ENCODE measurements at places on chromosomes 2 and 18.

DNA sequence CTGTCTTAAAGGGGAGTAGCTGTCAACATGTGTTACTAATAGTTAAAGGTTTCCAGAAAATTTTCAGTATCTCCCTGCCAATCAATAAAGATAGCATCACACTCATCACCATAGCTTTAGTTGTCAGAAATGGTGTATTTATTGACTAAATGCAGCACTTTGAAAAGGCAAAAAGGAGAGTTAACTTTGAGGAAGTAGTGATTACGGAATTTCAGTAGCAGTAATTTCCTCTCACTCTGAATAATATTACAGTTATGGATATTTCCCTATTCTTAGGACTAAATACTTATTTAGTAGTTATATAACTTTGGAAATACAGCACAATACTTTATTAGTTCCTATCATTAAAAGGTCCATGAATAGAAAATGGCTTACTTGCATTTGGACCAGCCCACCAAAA, 250.5 kb downstream of the CAMKMT start:
- DNase-seq, result no peak

- no peak for DNase-seq
Observed at GRCh38 chr2:28908172-28908571, 13.7 kb downstream of the WDR43 start.

- DNase-seq, result no peak
Observed at GRCh38 chr18:75159646-75160356, 49.1 kb downstream of the PTGR3 start.

- no peak for DNase-seq
Observed at GRCh38 chr18:26422472-26423162, 125.7 kb downstream of the KCTD1 start.

GRCh38 chr2:108968619-108969018, 20.4 kb downstream of the EDAR start:
- DNase-seq, result no peak

DNA sequence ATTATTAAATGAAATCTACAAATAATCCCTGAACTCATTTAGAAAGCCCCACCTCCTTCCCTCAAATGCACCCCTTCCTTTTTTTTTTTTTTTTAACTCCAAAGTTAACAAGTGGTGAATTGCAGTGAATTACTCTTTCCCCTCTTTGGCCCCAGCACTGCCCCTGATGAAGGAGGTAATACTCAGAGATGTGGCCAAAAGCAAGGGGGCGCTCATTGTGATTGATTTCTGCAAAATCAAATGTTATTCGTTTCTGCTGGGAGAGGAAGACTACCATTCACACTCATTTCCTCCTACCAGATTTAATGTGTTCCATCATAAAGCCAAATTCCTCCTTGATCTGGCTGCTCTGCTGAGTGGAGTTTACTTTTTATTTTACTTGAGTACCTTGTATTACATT, 259.4 kb downstream of the GPD2 start:
- no peak for DNase-seq

GRCh38 chr2:240435457-240435947, at the start of gene GPC1:
GPC1 (plus strand) TSS chr2:240435663; CDS start chr2:240435919, 256 bp downstream.
- DNase-seq, result peak; percentile 52

DNA sequence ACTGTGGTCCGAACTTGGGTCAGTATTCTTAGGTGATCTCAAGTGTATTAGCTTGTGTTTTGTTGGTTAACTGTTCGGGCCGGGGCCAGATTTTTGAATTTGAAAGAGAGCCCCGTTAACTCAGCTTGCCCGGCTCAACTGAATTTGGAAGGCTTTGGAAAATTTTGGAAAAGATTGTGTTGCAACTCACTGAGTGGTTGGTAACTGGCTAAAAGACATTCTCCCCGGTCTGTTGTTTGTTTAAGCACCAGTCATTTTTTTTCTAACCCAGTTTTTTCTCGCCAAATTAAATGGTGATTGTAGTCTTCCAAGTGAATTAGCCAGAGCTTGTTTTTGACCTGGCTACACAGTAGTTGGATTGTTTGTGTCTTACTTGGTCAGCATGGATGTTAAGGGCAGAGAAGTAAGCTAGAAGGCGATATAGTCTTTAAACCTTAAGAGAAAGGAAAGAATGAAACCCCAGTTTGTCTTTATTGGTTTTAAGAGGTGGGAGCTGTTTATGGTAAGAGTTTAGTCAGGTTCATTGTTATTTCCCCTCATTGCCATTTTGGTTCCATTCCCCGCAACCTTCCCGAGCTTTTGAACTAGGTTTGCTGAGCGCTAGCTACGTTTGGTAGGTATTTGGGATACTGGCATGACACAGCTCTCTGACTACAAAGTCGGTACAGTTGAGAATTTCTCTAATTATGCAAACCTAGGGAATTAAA, 2.4 kb downstream of the MAP4K4 start:
- no peak for DNase-seq

DNA sequence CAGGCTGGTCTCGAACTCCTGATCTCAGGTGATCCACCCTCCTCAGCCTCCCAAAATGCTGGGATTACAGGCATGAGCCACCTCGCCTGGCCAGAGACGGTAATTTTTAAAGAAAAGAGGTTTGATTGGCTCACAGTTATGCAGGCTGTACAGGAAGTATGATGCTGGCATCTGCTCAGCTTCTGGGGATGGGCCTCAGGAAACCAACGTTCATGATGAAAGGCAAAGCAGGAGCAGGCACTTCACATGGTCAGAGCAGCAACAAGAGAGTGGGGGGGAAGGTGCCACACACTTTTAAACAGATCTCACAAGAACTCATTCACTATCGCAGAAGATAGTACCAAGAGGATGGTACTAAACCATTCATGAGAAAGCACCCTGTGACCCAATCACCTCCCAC, 38.0 kb upstream of the GPD2 start:
- DNase-seq, result no peak

- DNase-seq, result no peak
Observed at GRCh38 chr2:11104794-11105660, 50.2 kb upstream of the SLC66A3 start.

- DNase-seq, result no peak
Observed at GRCh38 chr2:110816404-110817365, 84.3 kb downstream of the ACOXL start.

GRCh38 chr18:57845605-57846074, 42.5 kb upstream of the ATP8B1 start:
- no peak for DNase-seq

DNA sequence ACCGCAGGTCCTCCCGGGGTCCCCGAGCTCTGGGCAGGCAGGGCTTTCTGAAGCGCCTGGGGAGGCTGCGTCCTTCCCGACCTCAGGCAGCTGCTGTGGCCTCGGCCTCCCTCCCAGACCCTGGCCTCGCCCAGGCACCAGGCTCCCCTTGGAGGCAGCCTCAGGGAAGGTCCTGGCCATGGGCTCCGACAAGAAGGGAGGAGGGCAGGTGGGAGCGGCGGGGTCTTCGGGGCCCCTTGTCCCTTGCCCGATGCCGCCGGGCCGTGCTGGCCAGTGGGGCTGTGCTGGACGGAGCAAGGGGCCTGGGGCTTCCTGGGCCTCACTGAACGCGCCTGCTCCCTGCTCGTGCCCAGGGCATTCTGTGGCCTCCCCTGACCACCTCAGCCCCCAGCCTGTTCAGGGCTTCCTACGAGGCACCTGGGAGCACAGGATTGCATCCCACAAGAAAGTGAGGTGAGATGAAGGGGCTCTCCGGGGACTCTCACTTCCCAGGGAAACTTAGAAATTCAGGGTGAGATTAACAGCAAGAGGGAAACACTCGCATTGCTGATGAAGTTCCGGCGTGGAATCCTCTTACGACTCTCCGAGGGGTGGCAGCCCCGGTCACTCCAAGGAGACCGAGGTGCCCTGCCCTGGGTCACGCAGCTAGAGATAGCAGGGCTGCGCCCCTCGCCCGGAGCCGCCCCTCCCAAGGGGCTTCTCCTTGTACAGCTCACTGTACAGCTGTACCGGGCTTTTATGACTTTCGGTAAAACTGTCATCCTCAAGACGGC, 778 bp downstream of the MFSD2B start:
- no peak for DNase-seq

GRCh38 chr18:25100418-25100817, 251.5 kb downstream of the ZNF521 start:
- no peak for DNase-seq

GRCh38 chr2:171247741-171248662, 87.3 kb upstream of the TLK1 start:
- no peak for DNase-seq

DNA sequence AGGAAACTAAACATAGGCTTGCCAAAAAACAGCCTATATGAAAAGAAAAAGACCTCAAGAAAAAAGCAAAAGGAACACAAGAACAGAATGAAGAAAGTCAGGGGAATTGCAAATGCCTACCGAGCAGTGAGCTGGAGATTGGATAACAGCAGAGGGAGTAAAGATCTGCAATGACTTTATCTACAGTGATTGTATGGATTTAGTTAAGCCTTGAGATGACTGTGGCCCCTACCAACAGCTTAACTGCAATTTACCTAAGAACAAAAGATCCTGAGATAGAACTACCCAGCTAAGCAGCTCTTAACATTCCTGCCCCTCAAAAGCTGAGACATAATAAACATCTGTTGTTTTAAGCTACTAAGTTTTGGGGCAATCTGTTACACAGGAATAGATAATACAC, 20.5 kb downstream of the LNPK start:
- no peak for DNase-seq

GRCh38 chr2:74691929-74692328, 37.9 kb downstream of the SEMA4F start:
- DNase-seq, result no peak

DNA sequence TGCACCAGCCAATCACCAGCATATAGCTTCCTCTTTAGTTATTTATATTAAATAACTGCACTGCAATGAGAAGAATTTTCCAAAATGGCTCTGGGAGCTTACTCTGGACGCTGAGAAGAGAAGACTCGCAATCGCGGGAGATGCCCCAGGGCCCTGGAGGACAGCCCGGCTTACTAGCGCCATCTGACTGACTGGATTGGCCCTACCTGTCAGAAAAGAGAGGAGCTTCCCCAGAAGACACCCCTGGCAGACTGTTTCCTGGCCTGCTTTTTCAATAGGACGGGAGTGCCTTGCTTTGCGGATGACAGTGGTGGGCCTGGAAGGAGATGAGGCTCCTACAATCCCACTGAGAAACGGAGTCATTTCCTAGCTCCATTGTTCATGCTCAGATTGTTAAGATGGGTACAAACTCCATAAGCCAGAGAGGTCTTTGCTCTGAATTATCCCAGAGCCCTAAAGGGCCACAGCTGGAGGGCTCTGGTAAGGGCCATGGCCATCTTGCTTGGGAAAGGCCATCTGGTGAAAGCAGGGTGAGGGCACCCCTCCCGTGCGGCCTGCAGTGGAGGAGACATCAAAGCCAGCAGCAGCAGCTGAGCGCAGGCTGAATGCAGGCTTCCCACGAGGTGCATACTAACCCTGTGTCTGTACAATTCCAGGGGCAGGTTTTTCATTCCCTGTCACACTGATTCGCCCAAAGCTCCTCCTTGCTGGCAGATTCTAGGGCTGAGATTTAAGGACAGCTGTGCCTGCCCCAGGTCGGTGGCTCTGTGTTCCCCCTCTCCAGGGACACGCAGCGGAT, 92.1 kb downstream of the GALR1 start:
- DNase-seq, result no peak

GRCh38 chr2:62152000-62152399, 43.9 kb upstream of the B3GNT2 start:
- no peak for DNase-seq

DNA sequence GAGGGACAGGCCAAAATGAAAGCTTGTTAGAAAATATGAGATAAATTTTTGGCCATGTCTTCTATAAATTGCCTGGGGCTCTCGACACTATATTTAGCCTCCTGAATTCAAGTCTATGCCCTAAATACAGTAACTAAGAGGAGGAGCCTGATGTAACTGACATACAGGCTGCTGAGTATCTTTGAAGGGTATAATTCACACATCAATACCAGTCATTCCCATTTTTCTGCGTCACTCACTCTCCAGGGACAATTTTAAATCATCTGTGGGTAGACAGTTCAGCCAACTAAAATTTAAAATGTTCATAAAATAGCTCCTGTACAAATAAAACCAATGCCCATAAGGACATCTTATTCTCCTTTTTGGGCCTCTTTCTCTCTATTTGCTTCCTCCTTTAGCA, 105.9 kb downstream of the AP1S3 start:
- DNase-seq, result no peak

DNA sequence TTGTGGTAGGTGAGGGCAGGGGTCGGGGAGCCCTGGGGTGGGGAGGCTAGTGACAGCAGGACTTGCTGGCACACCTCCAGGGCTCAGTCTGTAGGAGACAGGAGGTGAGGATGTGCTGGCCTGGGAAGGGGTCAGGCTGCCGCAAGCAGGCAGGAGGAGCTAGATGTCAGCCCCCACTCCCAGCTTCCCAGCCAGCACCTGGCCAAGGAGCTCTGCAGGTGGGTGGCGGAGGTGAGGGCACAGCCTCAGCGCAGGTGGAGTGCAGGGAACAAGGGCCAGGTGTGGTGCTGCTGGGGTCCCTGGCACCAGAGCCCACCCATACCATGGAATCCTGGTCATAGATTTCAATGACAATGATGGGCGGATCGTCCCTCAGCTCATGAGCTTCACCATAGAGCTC, 2.9 kb downstream of the OTOF start:
- no peak for DNase-seq

DNA sequence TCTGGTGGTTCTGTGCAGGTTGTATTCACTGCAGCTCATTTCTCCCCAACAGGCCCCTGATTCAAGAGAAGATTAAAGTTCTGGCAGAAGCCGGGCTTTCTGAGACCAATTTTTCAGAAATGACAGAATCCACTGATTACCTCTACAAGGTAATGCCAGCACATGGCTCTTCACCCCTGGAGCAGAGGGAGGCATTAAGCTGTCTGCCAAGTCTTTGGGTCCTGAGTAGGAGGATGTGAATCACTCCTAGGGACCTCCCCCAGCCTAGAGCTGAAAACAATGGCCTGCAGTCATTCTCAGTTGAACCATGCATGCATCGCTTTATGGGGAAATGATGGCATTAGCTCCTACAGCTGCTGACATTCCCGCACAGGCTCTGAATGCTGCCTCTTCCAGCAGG, 20.5 kb upstream of the RPL37A start:
- DNase-seq, result no peak

All from NCI-H510A treated with DMSO at 0.1 percent for 48 hours (cell line).